ENCODE measurements at places on chromosomes 5 and 9.

- no peak for DNase-seq
These were observed 170.0 kb upstream of the DAPK1 start for GRCh38 chr9:87327575-87328125.

GRCh38 chr5:15763754-15764153 is 263.8 kb downstream of the FBXL7 start:
- DNase-seq, result no peak

DNA sequence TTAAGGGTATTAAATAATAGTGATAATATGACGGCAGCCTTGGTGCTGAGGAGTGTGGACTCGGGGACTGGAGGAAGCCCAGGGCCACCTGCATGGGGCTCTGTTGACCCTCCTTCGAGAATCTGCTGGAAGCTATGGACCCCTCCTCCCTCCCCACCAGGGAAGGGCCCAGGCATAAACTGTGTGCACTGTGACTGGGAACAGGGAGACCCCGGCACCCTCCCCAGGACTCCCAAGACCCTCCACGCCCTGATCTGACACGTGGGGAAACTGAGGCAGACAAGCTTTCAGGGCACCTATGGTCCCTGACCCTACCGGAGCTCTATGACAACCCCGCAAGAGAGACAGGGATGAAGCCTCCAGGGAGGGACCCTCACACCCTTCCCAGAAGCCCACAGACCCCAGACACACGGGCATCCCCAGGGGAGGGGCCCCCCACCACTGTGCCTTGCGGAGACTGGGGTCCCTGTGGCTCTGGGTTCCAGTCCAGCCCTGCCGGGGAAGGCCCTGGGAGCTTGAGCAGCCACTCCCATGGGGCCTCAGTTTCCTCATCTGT is 6.5 kb upstream of the EGFL7 start:
- no peak for DNase-seq

DNA sequence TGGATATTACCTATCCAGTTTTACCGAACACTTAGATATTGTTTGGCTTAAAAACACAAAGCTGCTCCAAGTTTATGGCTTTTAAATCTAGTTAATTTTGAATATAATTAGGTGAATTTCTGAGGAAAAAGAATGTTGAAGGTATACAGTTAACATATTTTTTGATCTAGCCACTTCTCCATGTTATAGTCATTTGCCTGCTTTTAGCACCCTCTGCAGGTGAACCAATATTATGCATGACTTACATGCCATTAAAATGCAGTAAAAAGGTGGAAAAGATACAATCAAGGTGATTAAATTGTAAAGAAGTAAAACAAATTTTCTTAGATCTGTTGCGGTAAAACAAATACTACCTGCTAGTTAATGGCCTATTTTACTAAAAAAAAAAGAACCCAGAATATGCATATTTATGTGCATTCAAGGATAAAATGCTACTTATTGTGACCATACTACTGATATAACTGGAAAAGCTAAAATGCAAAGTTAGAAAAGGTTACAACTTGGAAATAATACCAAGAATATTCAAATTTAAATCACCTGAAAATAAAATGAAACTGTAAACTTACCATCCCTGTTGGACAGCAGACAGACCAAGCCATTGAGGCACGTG is 132.1 kb downstream of the AP3B1 start:
- DNase-seq, result no peak

DNA sequence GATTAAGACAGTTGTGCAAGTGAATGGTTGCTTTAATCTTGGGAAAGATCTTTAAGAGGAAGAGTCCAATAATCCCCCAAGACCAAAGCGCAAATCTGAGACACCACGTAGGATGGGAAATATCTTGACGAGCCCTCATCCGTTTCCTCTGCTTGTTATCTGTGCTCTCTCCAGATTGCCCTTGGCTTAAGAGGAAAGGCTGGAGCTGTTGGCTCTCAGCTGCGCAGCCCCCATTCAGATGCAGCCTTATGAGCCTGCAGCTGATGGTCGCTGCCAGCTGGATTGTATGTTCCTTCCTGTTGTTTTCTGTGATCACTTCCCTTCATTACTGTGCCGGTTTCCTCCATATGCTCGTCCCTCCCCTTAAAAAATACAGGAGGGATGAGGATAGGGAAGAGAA is 47.7 kb downstream of the PWWP2A start:
- no peak for DNase-seq

GRCh38 chr9:35691757-35692301 is 2.1 kb upstream of the TPM2 start:
- no peak for DNase-seq

- no peak for DNase-seq
These were observed 13.2 kb downstream of the CSF1R start for GRCh38 chr5:150073086-150073625.

GRCh38 chr5:155905364-155905763 is 421.6 kb upstream of the SGCD start:
- no peak for DNase-seq

DNA sequence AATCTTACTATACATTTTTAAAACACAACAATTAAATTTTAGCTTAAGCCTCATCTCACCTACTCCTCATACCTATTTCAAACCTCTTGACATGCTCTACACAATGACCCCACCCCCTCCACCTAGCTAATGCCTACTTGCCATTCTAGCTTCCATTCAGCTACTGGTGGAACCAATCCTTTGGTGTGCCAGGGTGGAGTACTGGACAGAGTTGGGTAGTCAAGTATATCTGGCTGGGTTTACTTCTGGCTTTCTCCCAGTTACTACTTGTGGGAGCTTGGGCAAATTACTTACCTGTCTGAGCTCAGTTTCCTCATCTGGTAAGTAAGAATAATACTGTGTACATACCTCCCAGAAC is 24.3 kb downstream of the PLPP1 start:
- DNase-seq, result no peak

GRCh38 chr9:131275332-131276093 is 797 bp downstream of the FAM78A start:
- no peak for DNase-seq

- DNase-seq, result no peak
These were observed 94.3 kb upstream of the CPEB4 start for GRCh38 chr5:173793648-173794548.

GRCh38 chr9:111759762-111760639 is 34.7 kb downstream of the SHOC1 start:
- no peak for DNase-seq

GRCh38 chr5:174501461-174502069 is 222.8 kb upstream of the MSX2 start:
- no peak for DNase-seq

- no peak for DNase-seq
These were observed 298.2 kb upstream of the TAS2R1 start for GRCh38 chr5:9928326-9928725.

GRCh38 chr5:111755345-111755941 is 1.6 kb downstream of the NREP start:
- no peak for DNase-seq

DNA sequence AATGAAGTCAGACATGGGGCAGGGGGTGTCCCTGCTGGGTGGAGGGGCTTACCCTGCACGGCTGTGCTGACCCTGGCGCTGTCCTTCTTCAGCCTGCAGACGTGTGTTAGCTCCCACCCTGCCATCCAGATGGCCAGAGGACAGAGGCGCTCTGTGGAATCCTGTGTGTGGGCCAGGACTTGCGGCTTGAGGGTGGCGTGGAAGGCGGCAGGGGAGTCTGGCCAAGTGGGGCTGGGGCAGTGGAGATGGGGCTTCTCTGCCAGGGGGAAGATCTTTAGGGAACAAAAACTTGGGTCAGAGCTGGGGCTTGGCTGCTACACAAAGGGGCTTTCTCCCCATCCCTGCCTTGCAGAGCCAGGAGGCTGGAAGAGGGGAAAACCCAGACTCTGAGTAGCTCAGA is 46.5 kb upstream of the SYNPO start:
- DNase-seq, result no peak

DNA sequence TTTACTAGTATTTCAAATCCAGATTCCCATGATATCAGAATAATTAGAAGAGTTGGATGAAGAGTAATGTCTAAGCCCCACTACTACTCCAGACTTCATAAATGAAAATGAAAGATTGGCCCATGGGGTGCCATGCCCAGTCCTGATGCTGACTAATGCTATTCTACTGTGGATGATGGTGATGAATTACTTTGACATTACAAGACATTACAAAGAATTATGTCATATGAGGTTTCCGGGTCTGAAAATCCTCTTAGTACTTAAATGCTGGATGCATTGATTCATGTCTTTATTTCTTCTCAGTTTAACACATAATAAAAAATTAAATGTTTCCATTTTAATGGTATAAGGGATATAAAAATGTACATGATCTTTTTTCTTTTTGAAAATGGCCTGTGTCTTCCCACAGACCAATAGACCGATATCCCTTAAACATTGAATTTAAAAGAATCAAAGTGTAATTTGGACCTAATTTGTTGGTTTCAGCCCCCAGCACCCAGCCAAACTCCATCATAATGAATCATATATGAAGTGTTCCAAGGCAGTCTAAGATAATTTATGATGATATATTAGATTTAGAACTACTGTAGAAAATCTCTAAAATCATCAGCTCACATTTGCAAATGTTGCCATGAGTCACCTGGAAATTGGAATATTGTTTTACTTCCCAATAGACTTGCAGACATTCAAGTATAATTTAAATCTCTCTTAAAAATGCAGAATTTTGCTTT is 223.6 kb upstream of the SGCD start:
- DNase-seq, result no peak

DNA sequence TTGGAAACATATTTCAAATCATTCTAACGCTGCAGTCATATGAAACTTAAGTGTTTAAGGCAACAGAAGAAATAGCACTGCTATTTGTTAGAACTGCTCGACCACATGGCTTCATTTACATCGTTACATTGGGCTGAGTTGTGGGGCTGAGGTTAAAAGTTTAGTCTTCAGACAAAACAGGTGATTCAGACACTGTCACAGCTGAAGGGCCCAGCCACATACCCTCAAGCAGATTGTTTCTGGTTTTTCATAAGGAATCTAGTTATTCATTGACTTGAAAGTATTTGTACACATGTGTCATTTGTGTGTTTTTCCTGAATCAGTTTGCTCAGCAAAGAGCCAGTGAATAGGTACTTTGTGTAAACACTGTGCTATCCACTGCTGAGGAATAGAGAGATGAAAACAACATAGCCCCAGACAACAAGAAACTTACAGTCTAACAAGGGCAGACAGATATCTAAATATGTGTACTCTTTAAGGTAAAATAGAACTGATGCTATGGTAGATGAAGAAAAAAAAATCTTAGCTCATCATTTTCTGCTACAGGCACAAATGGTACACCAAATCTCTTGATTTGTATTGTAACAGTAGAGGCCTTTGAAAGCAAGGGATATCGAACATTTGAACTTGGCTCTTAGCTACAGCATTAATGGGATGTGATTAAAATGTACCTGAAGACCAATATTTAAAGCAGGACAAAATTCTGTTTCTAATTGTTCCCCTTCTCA is 357.6 kb upstream of the RPS23 start:
- DNase-seq, result no peak

- no peak for DNase-seq
These were observed 45.1 kb downstream of the SH3GL2 start for GRCh38 chr9:17623965-17624364.

DNA sequence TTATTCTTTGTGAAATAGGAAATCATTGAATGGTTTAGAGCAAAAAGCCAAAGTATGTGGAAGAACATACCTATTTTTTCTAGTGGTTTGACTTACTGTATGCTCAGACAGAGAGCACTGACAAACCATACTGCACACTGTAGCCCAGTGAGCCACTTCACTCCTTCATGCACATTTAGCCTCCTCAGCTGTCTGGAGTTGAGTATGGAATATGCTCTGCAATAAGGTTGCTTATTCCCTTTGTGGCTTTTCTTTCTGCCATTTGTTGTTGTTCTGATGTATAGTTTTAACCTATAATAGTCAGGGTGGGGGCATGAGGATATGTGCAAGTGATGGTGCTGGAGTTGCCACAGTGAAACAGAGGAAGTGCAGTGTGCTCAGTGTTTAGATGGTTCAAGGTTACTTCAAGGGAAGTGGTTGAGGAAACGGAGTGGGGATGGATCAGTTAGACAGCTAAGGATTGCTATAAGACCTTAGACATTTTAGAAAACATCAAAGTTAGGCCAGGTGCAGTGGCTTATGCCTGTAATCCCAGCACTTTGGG is 100.7 kb downstream of the CDC42SE2 start:
- no peak for DNase-seq

DNA sequence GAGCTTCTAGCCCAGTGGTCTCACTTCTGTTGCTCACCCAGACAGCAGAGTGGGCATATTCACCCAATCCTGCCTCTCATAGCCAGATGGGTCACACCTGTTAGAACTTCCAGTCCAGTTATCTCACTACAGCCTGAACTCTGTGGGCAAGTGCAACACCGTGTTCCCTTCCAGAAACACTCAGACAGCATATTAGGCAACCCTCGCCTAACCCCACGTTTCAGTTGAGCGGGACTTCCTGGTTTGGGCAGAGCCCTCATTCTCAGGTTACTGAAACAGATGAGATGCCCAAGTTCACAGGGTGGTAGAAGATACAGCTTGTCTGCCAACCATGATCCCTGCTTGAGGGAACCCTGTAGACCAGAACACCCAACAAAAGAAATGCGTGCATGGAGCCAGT is 538.2 kb downstream of the CYLC2 start:
- no peak for DNase-seq

- no peak for DNase-seq
These were observed 16.2 kb downstream of the GADD45G start for GRCh38 chr9:89621031-89621430.

DNA sequence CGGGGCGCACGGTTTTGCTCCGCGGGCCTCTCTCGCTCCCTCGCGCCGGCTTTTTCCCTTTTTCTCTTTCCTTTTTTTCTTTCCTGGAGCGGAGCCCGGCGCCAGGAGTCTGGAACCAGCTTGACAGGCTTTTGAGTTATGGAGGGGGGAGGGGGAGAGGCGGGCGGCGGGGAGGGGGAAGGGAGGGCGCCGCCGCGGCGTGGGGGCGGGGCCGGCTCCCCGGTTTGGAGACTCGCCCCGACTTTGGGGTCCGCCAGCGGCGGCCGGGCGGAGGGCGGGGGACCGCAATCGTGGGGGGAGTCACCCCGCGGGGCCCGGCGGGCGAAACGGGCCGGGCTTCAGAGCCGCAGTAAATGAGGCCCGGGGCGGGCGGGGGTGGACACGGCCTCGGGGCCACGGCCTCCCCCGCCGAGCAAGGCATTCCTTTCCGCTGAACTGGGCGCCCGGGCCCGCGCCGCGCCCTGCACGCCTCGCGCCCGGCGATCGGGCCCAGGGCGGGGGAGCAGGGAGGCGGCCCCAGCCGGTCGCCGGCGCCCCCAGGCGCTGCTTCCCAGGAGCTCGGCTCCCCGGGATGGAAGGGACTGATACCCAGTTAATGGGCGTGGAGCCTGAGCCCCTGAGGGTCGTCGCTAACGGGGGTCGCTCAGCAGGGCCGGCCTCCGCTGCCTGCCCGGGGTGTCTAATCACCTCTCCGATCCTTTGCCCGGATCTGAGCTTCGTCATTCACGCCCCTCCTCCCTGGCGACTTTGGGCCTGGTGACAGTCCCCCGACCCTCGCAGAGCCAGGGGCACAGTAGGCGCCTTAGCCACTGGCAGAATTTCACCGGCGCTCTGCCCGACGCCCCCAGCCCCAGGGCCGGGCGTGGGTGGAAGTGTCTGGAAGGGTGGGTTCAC is 138.1 kb downstream of the C9orf50 start:
- DNase-seq, result no peak

All from stimulated activated CD8-positive, alpha-beta memory T cell treated with anti-CD3 and anti-CD28 coated beads, Interleukin-2, amount 100 ng/mL, for 48 hours (primary cell).